Retinal pigment epithelial cell (primary cell): ENCODE measurements at places on chromosomes 6 and 20.
A peak's percentile ranks its signal among the peaks of the same experiment; 100 is the strongest.

- DNase-seq, result no peak
Observed at GRCh38 chr6:87791485-87791884, 89.5 kb upstream of the AKIRIN2 start.

GRCh38 chr6:87941556-87942358 is 105.9 kb upstream of the SPACA1 start:
- DNase-seq, result no peak

- DNase-seq, result no peak
Observed at GRCh38 chr6:30829639-30830255, 54.6 kb upstream of the DDR1 start.

- DNase-seq, result no peak
Observed at GRCh38 chr6:352896-353470, 38.6 kb upstream of the IRF4 start.

DNA sequence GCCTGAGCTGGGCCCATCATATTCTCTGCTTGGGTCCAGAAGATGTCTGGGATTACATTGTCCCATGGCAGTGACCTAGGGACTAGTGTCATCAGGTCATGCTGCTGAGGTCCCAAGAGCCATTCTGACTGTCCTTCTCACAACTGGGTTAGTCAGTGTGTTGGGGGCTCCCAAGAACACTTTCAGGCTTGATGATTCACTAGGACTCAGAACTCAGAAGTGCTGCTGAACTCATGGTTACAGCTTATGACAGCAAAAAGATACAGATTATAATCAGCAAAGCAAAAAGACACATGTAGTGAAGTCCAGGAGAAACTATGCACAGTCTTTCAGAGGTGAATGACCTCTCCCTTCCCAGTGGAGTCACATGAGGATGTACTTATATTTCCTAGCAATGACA is 107.8 kb downstream of the SYNE1 start:
- DNase-seq, result no peak

DNA sequence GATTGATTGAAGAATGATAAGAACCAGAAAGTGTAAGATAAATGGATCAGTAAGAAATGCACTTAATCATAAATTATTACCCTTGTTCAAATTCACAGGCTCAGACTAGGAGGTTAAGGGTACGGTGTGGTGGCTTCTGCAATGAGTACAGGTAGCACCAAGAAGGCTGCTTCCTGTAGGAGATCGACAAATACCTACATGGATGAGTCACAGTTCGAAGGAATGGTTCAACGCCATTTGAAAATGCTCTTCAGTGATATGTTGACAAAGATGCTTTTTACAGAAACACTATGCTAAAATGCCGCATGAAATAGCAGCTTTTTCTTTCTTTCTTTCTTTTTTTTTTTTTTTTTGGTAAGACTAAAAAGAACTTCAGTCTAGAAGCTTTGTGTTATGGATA is 116.2 kb downstream of the DTNBP1 start:
- DNase-seq, result no peak

DNA sequence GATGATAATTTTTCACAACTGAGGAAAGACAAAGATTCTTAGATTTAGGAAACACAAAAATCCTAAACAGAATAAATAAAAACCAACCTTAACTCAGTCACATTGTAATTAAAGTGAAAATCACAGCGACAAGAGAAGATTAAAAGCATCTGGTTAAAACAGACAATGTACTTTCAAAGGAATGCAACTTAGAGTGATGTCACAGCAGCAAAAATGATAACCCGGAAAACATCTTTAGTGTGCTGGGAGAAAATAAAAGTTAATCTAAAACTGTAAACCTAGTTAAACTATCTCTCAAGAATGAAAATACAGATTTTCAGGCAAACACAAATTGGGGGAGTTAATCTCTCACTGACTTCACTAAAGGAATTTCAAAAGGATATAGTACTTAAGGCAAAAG is 76.8 kb upstream of the OGFRL1 start:
- no peak for DNase-seq

- DNase-seq, result no peak
Observed at GRCh38 chr20:52340036-52340634, 148.6 kb upstream of the ZFP64 start.

DNA sequence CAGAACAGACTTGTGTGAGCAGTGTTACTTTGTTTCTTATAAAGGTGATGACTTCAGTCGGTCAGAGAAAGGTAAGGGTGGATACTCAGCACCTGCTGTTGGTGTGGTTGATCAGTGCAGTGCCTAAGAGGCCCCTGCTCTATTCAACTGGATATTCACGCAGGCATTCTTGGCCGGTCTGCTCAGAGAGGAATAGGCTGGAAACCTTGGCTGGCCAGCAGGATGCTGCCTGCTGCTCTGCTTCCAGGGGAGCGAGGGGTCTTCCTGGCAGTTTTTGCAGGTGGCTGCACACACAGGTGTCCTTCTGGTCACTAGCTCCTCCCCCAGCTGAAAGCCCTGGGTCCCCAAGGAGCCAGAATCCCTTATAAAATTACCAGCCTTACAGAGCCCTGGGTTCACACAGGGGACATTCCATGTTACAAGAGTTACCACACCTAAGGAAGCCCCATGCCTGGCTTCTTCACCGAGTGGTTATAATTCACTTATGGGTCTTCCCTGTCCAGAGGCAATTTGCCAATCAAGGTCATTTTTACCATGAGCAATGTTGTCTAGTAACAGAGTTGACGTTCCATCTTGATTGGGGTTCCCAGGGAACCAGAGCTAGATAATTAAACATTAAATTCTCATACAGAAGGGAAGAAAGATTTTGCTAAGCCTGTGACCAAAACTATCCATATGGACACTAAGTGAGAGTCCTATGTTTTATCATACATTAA is 16.4 kb downstream of the SYNJ2 start:
- DNase-seq, result no peak

DNA sequence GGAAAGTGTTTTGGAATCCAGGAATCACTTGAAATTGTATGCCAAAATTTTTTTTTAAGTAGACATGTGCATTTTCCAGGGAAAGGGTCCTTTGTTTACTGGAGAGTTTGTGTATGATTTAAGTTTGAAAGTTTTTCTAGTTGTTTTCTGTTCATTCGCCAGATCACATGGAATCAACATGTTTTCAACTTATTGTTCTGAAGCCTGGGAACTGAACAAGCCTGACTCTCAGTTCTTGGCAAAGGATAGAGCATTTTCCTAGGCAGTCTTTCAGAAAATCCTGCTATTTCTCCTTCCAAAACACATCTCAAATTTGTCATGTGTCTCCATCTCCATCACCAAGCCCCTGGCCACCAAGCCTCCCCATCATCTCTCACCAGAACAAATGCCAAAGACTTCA is 374.8 kb downstream of the MAFB start:
- DNase-seq, result no peak

GRCh38 chr6:144262470-144263369 is 22.4 kb upstream of the UTRN start:
- no peak for DNase-seq

- DNase-seq, result no peak
Observed at GRCh38 chr6:39840781-39841180, 48.6 kb downstream of the DAAM2 start.

GRCh38 chr6:163170294-163170883 is 244.1 kb upstream of the QKI start:
- DNase-seq, result no peak

DNA sequence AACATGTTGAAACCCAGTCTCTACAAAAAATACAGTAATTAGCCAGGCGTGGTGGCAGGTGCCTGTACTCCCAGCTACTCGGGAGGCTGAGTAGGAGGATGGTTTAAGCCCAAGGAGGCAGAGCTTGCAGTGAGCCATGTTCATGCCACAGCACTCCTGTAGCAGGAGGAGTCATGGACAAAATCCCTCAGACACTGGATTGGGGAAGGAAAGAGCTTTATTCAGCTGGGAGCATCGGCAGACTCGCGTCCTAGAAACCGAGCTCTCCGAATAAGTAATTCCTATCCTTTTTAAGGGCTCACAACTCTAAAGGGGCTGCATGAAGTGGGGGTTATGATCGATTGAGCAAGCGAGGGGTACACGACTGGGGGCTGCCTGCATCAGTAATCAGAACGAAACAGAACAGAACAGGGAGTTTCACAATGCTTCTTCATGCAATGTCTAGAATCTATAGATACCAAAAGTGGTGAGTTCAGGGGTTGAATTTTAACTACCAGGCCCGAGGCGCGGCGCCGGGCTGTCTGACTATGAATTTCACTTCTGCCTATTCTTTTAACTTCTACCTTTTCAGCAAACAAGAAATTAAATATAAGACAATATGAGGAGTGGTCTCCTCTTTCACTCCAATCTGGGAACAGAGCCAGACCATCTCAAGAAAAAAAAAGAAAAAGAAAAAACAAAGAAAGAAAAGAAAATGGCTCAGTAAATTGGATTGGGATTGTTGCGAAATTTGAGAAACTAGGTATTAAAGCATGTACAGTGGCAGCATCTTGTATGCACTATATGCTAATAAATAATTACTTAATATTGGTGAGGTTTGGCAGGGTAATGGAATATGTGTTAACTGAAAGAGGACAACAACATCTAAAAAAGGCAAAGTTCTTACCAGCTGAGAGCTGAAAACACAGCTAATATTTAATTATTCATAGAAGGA is 23.6 kb downstream of the HMGN4 start:
- DNase-seq, result no peak

- peak; percentile 70 for DNase-seq
Observed at GRCh38 chr6:56851541-56852259, 103.2 kb upstream of the BEND6 start.

DNA sequence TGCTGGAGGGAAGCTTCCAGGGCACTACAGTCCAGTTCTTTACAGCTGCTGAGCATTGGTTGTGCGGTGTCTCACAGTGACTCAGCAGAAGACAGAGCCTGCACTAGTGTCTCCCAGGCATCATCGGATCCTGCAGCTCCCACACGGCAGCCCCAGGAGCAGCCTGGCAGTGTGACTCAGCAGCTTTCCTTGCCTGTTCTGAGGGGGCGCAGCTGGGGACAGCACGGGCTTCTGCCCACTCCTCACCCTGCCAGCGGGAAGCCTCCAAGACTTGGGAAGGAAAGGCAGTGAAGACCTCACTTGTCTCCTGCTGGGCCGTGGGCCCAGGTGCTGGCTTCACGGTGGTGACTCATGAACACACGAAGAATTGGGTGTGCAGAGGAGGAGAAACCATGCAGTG is 165.4 kb downstream of the SYNDIG1 start:
- peak; percentile 18 for DNase-seq

DNA sequence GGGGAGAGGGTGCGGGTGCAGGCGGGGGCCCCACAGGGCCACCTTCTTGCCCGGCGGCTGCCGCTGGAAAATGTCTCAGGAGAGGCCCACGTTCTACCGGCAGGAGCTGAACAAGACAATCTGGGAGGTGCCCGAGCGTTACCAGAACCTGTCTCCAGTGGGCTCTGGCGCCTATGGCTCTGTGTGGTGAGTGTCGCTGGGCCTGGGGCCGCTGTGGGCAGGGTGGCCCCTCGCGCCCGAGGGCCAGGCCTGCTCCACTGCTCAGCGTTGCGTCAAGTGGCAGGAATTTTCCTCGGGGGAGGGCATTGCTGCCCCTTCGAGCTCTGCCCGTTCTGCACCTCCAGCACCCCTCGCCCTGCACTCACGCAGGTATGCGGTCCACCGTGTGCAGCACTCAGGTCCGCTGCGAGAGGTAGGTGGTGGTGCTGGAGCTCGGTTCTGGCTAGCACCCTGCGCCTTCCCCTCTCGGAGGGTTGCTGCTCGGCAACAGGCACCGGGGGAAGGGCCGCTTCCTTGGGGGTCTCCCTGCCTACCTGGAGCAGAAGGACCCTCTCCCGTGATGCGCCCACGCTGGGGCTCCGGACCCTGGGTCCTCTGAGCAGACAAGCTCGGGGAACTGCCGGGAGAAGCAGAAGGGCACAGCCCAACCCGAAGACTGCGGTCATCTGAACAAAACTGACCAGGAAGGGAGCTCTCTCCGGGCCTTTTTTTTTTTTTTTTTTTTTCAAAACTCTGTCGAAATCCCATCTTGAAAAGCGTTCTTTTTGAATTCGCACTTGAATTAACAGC is 674 bp downstream of the MAPK14 start:
- no peak for DNase-seq

DNA sequence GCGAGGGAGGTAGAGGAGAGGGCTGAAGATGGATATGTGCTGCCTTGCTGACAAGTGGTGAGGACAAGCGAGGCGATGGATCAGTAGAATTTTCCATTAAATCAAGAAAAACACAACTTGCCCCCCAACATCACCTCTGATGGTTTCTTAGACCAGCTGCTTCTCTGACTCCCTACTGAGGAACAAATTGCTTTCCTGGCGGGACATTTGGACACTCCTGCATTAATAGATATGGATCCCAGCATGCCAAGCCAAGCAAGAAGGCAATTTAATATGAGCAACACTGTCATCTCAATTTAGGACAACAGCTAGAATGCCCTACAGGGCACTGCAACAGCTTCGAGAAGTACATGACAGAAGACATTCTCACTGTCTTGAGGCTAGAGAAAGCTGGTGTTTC is 248.4 kb upstream of the AGPAT4 start:
- DNase-seq, result no peak

GRCh38 chr6:149454346-149454848 is 30.4 kb downstream of the ZC3H12D start:
- peak; percentile 62 for DNase-seq

DNA sequence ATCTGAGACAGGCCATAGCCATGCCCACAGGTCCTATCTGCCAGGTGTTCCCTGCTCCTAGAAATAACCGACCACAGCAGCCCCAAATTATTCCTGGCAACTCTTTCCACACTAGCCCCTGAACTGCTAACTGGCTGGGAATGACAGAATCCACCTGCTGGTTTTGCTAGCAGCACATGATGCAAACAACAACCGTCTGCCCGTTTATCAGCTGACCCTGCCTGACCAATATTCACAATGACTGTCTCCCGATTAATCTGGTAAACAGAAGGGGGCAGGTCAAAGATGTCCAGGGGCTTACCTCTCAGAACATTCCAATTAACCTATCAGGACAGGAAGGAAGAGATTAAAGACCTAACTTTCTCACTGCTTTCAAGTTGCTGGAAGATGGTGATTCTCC is 101.5 kb downstream of the NRSN1 start:
- no peak for DNase-seq

- DNase-seq, result no peak
Observed at GRCh38 chr20:64162239-64162910, 1.9 kb upstream of the MYT1 start.

GRCh38 chr20:19849341-19850197 is 91.5 kb downstream of the RIN2 start:
- no peak for DNase-seq

DNA sequence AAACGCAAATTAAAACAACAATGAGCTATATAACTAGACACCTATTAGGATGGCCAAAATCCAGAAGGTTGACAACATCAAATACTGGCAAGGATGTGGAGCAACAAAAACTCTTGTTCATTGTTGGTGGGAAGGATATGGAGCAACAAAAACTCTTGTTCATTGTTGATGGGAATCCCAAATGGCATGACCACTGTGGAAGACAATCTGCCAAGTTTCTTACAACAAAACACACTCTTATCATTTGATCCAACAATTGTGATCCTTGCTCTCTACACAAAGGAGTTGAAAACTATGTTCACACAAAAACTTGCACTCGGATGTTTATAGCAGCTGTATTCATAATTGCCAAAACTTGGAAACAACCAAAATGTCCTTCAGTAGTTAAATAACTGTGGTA is 61.8 kb upstream of the LAMA2 start:
- no peak for DNase-seq
